Bone marrow (tissue), 2 donors: ENCODE measurements at places on chromosomes 3 and 15.

DNA sequence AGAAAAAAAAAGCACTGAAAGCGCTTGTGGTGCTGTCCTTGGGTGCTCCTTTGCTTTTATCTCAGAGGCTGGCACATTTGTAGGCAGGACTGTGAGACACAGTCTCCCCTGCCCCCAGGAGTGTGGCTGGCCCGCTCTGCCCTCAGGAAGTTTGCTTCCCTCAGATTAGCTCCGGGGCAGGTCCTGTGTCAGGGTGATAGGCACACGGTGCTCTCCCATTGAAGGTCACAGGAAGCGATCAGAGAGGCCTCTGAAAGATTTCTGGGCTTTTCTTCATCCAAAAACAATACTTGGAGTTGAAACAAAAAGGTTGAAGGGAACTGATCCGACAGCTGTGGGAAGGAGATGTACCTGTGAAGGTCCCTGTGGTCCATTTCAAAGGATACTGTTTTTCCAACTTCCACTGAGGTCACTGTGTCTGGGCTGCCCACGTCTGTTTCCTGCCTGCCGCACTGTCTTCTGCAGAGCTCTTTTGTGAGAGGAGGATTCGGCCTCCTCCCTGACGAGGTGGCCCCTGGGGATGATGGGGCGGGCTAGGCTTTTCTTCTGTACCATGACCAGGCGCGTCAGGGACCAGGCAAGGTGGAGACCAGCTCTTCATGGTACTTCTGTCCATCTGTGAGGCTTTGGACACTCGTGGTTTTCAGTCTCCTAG, 330.5 kb upstream of the CTDSPL start:
- DNase-seq = no peak

DNA sequence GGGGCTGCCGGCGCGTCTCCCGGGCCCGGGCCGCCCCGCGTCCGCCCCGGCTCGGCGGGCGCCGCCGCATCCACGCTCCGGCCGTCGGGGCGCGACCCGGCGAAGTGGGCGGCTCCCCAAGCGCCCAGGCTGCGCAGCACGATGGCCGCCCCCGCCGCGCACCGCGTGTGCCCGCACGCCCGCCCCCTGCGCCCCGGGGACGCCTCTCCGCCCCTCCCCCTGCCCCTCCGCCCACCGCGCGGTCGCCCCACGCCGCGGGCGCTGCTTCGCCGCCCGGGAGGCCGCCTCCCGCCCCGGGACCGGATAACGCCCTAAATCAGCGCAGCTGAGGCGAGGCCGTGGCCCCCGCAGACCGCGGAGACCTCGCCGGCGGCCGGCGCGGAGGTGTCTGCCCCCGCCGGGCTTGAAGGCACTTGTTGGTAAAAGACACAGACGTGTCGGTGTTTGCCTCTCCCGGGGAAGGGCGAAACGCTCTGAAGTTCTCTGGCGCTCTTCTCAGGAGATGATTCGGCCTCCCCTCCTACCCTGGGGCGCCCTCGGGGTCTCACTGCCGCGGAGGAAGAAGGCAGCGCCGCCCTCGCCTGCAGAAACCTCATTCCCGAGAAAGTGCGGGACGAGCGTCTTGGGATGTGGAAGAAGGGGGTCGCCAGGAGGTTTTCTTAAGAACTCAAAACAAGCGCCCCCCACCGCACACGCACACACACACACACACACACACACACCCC, at the start of gene BNC1:
Gene BNC1, minus strand, starts transcription at position 106 of the 725 bp plus-strand sequence. Its CDS starts 36 bp downstream, at position 70.
- no peak for DNase-seq

GRCh38 chr3:120049881-120050539, 44.2 kb downstream of the GSK3B start:
- no peak for DNase-seq

DNA sequence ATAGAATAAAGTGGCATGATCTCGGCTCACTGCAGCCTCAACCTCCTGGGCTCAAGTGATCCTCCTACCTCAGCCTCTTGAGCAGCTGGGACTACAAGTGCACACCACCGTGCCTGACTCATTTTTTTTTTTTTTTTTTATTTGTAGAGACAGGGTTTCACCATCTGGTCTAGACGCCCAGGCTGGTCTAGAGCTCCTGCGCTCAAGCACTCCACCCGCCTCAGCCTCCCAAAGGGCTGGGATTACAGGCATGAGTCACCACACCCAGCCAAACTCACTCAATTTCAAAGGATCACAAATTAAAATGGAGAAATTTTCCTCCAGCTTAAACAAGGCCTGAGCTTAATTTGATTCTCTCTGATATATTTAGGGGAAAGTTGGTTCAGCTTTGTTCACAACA, 27.3 kb upstream of the NMB start:
- no peak for DNase-seq

DNA sequence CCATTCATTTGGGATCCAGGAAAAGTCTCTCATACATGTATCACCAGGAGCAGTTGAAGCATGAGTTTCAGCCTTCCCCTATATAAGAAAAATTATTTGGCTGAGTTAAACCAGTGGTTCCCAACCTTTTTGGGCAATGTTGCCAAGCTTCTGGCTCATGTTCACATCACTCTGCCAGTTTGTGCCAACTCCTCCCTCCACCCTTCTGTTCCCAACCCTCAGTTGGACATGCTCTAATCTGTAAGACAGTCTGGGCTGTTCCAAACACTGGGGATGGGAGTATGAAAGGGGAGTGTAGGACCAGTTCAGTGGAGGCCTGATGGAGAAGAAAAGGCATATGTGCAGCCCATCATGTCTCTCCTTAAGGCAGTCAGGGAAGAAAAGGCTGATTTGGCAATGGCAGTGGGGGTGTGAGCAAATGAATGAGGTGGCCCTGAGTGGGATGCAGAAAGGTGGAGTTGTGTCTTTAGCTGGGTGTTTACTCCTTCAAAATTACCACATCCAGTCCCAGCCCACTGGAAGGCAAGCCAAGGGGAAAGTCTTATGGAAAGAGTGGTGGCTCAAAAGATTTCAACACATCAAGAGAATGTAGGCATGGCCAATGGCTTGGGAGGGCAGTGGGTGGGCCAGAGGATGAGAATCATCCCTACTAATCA, 32.0 kb upstream of the PRICKLE2 start:
- no peak for DNase-seq

GRCh38 chr3:169493521-169494141, 169.9 kb downstream of the MECOM start:
- DNase-seq = no peak

- no peak for DNase-seq
Observed at GRCh38 chr3:157585386-157585785, 82.2 kb upstream of the VEPH1 start.

- DNase-seq = no peak
Observed at GRCh38 chr15:43218908-43219706, 1.7 kb downstream of the EPB42 start.

DNA sequence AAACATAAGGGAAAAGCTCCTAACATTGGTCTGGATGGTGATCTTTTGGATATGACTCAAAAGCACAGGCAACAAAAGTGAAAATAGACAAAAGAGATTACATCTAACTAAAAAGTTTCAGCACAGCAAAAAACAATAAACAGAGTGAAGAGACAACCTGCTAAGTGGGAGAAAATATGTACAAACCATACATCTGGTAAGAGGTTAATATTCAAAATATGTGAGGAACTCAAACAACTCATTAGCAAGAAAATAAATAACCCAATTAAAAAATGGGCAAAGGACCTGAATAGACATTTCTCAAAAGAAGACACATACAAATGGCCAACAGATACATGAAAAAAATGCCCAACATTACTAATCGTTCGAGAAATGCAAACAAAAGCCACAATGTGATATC, 19.0 kb upstream of the NR1I2 start:
- DNase-seq = no peak

DNA sequence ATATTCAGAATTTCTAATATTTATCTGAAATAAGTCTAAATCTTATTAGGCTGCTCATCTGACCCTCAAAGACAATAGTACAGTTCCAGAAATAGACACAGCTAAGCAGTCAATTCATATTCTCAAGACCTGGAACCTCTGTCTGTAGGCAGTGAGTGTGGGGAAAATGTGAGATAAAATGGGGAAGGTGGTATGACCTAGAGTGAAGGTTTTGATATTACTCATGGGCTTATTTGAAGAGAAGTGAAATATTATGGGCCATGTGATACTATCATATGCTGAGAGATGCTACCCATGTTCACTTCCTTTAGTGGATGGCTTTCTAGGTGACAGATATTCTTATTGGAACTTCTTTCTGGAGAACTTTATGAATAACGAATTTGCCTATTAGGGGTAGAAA, 33.5 kb downstream of the TGFBR2 start:
- no peak for DNase-seq

- no peak for DNase-seq
Observed at GRCh38 chr3:175198991-175199783, 340.1 kb downstream of the NAALADL2 start.

- no peak for DNase-seq
Observed at GRCh38 chr15:32685576-32685975, 32.2 kb upstream of the GREM1 start.

DNA sequence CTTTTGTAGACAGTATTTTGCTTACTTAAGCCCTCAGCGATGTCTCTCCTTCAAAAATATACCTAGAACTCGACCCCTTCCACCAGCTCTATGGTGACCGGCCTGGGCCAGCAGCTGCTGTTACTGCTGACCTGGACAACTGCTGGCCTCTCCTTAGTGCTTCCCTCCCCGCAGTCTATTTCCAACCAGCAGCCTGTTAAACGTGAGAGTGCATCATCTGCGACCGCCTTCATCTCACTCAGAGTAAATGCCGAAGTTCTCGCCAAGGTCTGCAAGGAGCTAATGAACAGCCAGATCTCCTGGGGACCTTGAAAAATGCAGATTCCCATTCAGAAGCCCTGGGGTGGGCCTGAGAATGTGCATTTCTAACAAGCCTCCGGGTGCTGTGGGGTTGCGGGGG, 86.7 kb downstream of the RPLP1 start:
- no peak for DNase-seq

- no peak for DNase-seq
Observed at GRCh38 chr3:171842864-171843518, at the start of gene TMEM212. TMEM212 (plus strand) TSS chr3:171843349; CDS start chr3:171843384, 35 bp downstream.

GRCh38 chr3:33364531-33365128, 75.6 kb downstream of the UBP1 start:
- DNase-seq = no peak

DNA sequence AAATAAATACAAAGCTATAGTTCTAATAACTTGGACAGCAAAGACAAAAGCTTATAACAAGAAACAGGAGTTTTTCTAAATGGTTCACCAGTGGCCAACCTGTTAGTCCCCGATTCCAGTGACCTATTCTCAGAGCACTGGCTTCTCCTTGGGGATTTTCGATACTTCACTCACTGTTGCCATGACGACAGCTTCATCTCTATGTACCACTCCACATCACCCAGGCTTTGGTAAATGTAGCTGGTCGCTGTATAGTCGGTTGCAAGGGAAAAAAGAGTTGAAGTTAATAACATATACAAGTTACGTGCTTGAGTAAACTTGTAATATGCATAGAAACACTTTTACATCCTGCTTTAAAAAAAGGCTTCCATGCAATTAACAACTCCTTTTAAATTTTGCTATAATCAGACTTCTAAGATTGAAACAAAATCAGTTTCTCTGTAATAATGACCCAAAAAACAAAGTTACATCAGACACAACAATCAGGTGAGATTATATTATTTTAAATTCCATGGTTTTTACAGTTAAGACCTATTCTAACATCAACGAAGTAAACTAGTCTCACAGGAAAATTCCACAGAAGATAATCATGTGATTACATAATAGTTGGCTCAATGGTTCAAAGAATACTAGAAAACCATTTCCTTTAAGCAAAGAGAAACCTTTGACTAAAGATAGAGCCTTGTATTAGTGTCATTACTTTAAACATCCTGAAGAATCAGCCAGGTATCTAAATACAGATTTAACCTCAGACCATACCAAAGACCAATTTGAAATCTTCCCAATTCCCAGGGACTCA, 2.9 kb downstream of the CCNL1 start:
- DNase-seq = no peak

GRCh38 chr3:9422712-9423424, 25.5 kb downstream of the SETD5 start:
- DNase-seq = peak; percentile 16

DNA sequence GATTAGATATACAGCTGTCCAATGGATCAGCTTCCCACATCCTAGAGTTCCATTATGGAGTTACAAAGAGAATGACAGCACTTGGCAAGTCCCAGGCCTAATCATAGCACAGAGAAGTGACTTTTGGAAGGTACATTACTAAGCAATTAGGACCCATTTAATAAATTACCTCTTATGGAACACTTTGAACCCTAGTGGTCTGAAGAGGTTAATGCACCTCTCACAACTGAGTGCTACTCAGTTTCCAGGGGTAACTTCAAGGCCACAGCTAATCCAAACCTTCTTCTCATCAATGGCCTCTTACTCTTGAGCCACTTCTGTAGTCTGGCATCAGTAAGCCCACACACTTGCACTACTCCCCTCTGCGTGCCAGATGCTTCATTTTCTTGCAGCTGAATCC, 34.9 kb upstream of the MEIS2 start:
- DNase-seq = no peak

DNA sequence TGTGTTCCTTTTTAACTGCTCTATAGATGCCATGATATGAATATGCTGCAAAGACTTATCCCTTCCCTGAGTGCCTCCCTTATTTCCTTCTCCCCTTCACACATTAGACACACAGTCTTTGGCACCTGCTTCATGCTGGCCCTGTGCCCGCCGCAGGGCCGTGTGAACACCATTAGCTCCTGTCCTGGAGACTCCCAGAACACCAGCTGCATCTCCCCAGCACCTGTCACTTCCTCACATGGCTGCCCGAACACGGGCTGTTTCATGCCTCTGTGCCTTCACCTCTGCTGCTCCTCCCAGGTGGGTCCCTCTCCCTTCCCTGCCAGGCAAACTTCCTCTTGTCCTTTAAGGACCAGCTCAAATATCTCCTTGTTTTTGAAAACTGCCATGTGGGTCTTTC, 40.5 kb upstream of the SEC13 start:
- no peak for DNase-seq

GRCh38 chr3:106963442-106963841, 413.8 kb upstream of the CCDC54 start:
- no peak for DNase-seq

GRCh38 chr3:49667701-49668413, 6.3 kb upstream of the APEH start:
- DNase-seq = no peak

- DNase-seq = no peak
Observed at GRCh38 chr3:136141291-136141785, 54.8 kb downstream of the MSL2 start.

GRCh38 chr3:125381314-125381713, 6.2 kb upstream of the ZNF148 start:
- no peak for DNase-seq

DNA sequence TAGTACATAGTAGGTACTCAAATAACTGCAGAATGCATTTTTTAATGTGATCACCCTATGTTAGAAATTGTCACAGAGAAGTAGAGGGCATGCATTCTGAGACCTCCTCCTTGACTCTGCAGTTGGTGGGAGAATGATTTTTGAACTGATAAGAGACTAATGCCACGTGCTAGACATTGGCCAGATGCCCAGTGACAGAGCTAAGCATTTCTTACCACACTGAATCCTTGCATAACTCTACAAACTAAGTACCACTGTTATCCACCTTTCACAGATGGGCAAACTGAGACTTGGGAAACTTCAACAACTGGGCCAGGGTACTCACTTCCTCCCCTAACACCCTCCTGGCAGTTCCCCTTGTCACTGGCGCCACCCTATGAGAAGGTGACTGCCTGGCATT, 33.5 kb upstream of the SPATA12 start:
- peak; percentile 18 for DNase-seq

GRCh38 chr3:152910211-152910610, 75.3 kb downstream of the P2RY1 start:
- DNase-seq = no peak
